ENCODE measurements at places on chromosomes 2 and 18.

- no peak for DNase-seq
Measured at GRCh38 chr2:24022975-24023575, 13.2 kb downstream of the MFSD2B start.

GRCh38 chr2:99675130-99675661, 185.4 kb upstream of the REV1 start:
- DNase-seq, result no peak

DNA sequence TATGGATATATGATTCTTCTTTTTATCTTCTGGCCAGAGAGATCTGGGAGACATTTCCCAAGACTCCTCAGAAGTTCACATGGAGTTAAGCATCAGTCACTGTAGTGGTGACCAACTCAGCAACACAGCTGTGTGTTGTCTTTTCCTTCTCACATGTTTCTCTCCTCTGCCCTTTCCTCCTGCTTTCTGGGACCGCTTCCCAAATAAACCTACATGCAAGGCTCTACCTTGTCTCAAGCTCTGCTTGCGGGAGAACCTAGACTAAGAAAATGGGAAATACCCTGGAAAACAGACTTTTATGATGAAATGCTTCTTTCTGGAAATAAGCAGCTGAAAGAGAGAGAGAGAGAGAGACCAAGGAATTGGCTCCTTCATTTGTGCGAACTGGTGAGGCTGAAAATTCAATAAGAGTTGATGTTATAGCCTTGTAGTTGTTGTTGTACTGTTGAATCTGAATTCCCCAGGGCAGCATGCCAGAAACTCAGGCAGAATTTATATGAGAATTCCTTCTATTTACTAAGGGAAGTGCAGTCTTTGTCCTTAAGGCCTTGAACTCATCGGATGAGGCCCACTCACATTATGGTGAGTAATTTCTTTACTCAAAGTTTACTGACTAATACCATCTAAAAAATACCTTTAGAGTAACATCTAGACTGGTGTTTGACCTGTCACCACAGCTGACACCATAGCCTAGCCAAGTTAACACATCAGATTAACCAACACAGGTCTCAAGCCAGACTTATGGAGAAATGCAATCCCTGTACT, 22.7 kb upstream of the DSC1 start:
- DNase-seq, result no peak

GRCh38 chr2:235605312-235606003, 111.6 kb downstream of the AGAP1 start:
- DNase-seq, result no peak

DNA sequence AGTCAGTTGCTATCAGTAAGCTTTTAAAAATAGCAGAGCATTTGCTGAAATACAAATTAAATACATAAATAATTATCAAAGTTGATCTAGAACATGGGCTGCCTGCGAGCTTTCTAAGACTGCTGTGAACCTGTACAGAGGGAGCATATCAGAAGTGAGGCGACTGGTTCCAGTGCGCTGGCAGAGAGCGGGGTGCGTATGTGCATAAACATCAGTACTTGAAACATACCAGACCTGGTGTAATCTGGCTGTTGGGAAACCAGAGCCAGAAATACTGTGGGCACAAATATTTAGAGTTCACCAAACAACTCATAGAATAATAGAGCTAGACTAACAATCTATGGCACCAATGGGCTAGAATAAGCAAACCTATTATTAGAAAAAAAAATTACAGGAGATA, 27.3 kb downstream of the PDIA6 start:
- no peak for DNase-seq

GRCh38 chr2:218284106-218284811, 8.0 kb downstream of the TMBIM1 start:
- no peak for DNase-seq

DNA sequence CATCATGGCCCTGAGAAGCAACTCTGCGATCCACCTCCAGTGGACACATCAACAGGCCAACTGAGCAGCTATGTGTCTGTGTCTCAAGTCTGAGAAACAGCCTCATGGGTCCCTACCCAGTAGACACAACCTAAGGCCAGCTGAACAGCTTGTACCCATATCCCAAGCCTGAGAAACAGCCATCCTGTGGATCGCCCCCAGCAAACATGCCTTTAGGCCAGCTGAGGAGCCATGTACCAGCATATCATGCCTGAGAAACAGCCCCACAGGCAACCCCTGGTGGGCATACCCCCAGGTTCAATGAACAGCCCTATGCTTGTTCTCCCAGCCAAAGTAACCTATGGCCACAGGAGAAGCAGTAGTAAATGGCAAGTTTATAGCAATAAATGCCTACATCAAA, 126.7 kb upstream of the OTX1 start:
- DNase-seq, result no peak

DNA sequence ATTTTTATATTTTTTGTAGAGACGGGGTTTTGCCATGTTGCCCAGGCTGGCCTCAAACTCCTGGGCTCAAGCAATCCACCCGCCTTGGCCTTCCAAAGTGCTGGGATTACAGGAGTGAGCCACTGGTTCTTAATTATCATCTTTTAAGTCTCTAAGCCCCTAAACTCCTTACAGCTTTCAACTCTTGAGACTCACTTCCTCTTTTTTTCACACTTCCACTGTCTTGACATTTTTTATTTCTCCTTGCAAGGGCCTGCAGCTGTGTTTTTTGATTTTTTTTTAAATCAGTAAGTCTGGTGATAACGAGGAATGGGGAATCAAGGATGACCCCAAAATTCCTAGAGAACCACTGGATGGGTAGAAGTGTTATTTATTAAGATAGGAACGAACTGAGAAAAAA, 8.6 kb upstream of the ABCB11 start:
- DNase-seq, result no peak

GRCh38 chr2:117879003-117879402, 64.5 kb downstream of the DDX18 start:
- DNase-seq, result no peak

DNA sequence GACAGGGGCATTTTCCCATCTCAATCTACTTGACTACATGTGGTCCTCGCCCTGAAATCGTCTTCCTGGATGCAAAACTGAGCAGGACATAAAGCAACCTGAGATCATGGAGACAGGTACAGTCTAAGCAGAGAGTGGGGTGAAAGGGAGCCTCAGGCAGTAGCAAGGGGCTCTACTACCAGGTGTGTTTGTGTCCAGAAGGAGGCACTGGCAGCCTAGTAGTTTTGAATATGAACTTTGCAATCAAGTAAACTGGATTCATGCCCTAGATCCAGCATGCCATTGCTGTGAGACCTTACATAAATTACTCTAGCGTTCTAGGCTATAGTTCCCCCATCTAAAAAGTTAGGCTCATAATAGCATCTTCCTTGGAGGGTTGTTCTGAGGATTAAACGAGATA, 147.4 kb downstream of the TXNL1 start:
- no peak for DNase-seq

DNA sequence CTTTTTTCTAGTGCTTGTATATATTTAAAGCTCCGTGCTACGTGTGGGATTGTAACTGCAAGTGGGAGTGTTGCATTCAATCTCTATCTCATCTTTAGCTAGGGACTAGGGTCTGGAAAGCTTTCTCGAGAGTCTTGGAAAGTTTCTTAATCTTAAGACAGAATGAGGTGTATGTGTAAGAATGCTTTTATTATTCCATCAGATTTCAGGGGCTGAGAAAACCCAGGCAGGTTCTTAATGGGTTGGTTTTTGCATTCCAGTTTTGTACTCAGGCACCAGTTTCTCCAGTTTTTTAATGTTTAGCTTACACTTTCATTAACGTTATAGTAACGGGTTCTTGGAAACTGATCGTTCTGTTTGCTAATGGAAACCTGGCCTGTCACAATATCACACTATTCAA, 20.3 kb downstream of the MRPL19 start:
- no peak for DNase-seq

- peak; percentile 6 for DNase-seq
Measured at GRCh38 chr18:32271672-32272208, 81.9 kb downstream of the MEP1B start.

DNA sequence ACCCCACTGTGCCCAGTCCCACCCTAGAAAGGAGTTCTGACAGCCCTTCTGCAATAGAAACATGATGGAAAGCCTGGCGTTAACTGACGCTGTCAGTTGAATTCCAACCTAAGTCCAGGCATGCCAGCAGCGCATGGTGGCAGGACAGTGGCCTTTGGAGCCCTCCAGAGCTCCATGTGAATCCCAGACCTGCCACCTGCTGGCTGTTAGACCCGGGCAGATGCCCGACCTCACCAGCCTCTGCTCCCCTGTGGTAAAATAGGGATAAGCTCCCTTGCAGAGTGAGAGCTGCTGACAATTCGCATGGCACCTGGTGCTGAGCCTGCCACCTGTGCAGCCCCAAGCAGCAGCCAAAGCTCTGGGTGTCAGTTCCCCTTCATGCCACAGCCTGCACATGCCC, 138.6 kb downstream of the LOXHD1 start:
- no peak for DNase-seq

- no peak for DNase-seq
Measured at GRCh38 chr2:771538-771937, 94.3 kb upstream of the TMEM18 start.

DNA sequence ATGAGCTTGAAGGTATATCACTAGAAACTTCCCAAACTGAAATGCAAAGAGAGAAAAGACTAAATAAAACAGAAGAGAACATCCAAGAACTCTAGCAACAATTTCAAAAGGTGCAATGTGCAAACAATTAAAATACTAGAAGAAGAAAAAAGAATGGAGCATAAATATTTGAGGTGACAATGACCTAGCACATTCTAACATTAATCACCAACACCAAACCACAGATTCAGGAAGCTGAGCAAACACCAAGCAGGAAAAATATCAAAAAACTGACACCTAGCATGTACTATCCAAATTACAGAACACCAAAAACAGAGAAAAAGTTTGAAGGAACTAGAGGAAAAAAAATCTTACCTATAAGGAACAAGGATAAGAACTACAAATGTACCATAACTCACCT, 460.8 kb downstream of the IRS1 start:
- no peak for DNase-seq

DNA sequence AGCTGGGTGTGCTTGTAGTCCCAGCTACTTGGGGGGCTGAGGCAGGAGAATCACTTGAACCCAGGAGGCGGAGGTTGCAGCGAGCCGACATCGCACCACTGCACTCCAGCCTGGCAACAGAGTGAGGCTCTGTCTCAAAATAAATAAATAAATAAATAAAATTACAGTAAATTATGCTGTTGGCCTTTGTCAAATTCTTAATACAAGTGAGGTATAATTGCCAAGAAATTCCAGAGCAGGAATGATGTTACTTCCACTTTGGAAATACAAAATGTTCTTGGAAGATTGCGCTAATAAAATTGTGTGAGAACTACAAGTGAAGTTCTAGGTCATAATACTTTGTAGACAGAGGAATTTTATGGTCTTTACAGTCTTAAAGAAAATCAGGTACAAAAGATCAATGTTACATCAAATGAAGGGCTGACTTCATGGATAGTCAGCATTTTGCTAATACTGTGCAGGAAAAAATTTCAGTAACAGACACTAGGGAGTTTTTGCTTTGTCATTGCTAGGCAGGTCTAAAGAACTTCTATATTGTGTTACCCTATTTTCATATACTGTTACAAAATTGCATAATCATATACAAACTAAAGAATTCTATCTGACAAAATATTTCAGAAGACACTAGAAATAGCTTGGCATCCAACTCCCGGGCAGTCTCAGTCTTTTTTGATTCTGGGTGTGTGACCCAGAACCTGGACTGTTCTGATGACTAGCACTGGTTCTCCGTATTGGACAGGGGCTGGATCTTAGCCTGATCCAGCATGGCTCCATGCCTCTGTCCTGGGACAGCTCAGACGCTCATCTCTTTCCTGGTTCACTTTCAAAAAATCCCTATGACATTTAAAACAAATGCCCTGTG, 76.0 kb upstream of the STK17B start:
- DNase-seq, result no peak

DNA sequence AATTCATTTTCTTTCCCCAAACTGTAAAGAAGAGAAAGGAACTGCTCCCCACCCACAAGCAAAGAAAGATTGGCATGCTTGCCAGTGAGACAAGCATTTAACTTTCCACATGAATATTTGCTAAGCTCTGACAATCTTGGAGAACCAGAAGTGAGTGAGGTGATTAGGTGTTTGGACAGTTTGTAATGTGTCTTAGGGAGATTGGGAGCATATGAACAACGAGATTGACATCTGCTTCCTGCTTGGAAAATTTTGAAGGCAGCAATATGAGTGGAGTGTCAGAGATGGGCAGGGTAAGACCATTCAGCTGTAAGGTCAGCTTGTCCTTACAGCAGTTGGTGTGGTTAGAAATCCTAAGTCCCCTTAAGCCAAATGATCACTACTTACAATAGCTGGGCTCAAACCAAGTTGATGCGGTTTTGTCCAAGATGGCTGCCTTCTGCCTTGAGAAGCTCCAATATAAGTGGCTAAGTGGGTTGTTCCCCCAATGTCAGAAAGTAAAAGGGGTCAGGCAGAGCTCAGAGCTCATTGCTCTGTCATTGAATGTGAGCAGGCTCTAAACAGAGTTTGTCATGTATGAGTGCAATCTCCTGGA, 36.0 kb upstream of the GALNT5 start:
- DNase-seq, result no peak

- DNase-seq, result no peak
Measured at GRCh38 chr2:149184991-149185390, 145.4 kb upstream of the LYPD6 start.

DNA sequence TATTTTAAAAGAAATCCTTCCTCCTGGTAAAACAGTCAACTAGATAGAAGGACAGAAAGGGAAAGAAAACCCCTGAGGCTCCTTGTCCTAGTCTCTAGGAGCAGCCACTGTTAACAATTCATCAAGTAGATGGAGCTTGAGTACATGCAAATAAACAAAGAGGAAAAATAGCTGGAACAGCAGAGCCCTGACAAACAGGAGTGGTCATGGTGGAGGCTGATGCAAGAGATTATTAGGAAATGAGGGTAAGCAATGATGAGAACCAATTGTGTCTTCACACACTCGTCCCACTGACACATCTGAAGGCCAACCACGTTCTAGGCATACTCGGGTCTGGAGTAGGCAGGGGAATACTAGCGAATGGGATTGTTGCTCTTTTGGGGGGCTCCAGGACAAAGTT, 9.2 kb downstream of the DLGAP1 start:
- no peak for DNase-seq

DNA sequence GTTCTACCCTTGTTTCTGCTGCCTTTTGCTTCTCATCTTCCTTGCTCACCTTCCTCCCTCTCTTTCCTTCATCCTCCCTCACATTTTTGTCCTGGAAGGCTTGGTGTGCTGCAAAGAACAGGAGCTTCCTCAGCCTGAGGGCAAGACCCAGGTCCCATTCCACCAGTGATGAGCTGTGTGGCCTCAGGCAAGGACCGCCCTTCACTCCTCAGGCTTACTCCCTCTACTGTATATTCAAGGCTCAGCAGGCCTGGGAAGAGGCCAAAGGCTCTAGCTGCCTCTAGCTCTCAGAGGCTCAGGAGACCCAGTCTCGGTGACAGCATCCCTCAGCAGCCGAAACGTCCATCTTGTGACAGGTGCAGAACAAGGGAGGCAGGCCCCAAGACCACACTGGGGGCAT, 97.5 kb downstream of the MRO start:
- DNase-seq, result no peak

- no peak for DNase-seq
Measured at GRCh38 chr18:13437034-13437433, 218.5 kb downstream of the LDLRAD4 start.

GRCh38 chr2:189502714-189503113, 61.4 kb downstream of the WDR75 start:
- DNase-seq, result no peak

- no peak for DNase-seq
Measured at GRCh38 chr2:33205693-33206434, 259.1 kb downstream of the LTBP1 start.

- DNase-seq, result peak; percentile 49
Measured at GRCh38 chr2:110748489-110748867, 16.1 kb downstream of the ACOXL start.

All from stimulated activated CD4-positive, alpha-beta T cell treated with anti-CD3 and anti-CD28 coated beads, Interleukin-4, amount 100 ng/mL, for 48 hours (primary cell).